ENCODE measurements at places on chromosomes 3 and 15.

DNA sequence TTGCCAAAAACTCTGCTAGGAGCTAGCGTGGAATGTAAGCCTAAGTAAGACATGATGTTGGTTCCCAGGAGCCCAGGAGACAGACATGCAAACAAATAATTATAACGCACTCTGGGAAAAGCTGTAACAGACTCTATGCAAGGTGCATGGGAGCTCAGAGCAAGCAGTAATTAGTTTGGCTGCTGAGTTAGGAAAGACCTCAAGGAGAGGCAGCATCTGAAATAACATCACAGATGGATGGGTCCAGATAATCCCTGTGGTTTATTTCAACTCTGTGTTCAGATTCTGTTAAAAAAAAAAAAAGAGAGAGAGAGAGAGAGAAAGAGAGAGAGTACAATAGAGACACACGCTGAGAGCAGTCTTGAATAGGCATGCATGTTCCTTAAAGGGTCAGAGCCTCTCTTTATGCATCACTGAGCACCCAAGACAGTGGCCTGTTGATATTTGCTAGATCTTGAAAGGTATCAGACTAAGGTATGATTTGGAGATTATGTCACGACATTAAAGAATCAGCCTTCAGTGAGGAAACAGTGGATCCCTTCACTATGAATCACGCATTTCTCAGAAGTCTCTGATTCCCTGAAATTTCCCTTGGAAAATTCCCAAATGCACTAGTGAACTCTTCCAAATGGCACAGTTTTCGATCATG is 124.4 kb upstream of the LIPC start:
- no peak for DNase-seq

DNA sequence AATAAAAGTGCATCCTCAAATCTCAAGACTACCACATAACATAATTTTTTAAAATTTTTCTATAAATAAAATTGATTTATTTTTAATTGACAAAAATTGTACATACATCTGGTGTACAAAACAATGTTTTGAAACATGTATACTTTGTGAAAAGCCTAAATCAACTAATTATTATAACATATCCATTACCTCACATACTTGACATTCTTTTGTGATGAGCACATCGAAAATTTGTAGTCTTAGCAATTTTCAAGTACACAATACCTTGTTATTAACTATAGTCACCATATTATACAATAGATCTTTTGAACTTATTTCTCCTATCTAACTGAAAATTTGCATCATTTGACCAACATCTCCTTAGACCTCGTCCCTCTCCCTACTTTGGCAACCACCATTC is 7.9 kb upstream of the WNT5A start:
- DNase-seq = no peak

- no peak for DNase-seq
Observed at GRCh38 chr15:79373113-79373512, 59.0 kb upstream of the MINAR1 start.

DNA sequence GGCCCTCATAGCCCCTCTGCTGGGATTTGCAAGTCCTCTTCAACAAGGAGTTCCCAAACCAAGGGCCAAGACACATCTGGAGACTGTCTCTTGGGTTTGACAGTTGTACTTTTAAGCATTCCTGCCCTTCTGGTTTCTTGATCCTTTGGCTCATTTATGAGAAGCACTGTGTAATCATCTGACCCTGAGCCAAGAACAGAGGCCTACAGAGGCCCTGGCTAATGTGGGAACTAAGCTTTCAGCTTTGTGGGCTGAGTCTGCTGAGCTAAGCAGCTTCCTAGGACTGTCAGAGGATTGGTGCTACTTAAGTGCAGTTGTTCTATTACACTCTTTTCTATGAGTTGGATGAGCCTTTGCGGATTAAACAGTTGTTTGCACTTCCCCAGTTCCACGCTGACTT is 178.3 kb downstream of the KBTBD8 start:
- DNase-seq = no peak

DNA sequence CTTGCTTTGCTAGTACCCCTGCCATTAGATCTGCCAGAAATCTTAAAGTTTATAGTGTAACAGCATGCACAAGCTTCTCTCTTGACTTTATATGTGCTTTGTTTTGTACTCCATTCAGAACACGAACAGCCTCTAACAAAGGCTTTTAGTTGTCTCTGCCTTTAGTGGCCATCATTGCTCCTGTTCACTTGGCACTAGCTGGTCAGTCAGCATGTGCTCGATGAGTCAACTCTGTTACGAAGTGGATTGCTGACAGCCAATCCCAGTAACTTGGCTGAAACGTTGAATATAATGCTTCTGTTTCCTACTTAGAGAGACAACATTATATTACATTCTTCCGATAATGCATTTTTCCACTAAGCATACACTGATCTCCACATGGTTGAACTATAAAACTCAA is 349.2 kb downstream of the NAALADL2 start:
- DNase-seq = no peak

- DNase-seq = no peak
Observed at GRCh38 chr3:65899226-65899625, 139.5 kb downstream of the MAGI1 start.
